T-helper 1 cell (primary cell): ENCODE measurements at places on chromosomes 3 and 15.

DNA sequence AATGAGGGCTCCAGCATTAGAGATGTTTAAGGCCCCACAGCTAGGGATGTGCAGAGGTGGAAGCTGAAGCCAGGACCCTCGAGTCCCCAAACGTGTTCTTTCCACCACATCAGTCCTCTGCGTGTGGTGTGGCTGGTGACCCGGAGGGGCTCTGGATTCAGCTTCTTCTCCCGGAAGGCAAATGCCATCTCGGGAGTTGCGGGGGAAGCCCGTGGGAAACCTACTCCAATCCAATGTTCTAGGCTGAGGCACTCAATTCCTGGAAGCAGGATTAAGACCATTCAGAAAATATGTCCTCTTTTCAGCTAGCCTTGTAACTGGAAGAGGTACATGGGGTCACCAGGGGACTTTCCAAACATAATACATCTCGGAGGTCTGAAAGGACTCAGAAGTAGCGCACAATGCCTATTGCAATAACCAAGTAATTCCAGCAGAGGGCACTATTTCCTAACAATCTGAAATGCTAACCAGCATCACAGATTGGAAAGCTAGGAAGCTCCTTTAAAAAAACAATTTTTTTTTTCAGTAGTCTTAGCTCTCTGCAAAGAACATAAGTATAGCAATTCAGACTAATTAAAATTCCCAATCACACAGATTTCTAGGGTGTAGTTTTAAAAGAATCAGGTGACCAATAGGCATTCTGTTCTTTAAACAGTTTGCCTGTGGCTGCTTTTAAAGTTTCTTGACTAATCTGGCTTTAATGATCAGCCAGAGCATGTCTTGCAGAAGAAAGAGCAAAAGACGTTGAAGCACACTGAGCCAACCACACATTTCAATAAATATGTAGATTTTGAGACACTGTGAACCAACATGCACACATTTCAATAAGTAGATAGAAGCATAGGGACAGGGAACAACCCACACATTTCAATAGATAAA, 36.1 kb downstream of the BNC1 start:
- peak; percentile 1 for DNase-seq

GRCh38 chr3:139772539-139773500, 95.0 kb upstream of the NMNAT3 start:
- DNase-seq = no peak

DNA sequence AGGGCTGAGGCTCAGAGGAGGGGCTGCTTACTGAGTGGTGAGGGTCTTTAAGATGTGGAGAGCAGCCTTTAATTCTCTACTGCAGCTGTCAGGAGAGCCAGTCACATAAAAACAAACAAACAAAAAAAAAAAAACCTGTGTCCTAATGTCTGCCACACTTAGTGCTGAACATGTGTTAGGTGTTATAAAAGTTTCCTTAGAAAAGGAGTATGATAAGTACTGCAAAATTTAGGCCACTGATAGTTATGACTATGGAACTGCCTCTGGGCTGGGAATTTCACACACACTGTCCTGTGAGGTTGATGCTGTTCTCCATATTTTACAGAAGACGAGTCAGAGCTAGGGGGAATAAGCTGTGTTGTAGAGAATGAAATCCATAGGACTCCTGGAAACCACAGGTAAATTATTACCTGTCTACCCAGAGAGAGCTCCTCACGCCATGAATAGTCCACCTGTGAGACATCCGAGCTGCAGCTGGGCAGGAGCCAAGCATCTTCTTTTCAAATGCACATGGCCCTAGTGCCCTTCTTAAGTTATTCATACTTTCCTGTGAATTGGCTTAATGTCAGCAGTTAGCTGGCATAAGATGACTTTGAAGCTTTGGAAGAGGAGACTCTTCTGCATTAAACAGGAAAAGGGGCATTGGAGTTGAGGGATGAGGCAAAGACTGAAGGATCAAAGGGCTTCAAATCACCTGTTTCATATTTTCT, 34.5 kb upstream of the SKOR1 start:
- DNase-seq = no peak

GRCh38 chr3:39972508-39972907, 163.1 kb downstream of the MYRIP start:
- DNase-seq = no peak

GRCh38 chr15:83610132-83610531, 43.8 kb upstream of the ADAMTSL3 start:
- DNase-seq = no peak

DNA sequence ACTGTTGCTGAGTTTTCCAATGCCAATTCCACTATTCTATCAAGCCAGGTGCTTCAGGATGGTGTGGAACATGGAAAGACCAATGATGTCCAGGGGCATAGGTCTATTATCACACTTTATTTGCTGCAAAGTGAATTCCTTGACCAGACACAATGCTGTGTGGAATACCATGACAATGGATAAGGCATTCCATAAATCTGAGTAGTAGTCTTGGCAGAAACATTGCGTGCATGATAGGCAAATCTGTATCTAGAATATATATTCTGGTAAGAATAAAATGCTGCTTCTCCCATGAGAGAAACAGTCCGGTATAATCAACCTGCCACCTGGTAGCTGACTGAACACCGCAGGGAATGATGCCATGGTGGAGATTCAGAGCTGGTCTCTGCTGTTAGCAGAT, 70.0 kb upstream of the ALDH1A3 start:
- DNase-seq = no peak

DNA sequence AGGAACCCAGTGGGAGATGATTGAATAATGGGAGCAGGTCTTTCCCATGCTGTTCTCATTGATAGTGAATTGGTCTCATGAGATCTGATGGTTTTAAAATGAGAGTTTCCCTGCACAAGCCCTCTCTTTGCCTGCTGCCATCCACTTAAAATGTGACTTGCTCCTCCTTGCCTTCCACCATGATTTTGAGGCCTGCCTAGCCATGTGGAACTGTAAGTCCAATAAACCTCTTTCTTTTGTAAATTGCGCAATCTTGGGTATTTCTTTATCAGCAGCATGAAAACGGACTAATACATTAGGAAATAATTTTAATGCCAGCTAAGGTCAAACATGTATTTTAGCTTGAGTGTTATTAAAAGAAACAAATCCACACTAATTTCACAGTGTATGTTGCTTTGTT, 517.6 kb upstream of the ALCAM start:
- DNase-seq = no peak

DNA sequence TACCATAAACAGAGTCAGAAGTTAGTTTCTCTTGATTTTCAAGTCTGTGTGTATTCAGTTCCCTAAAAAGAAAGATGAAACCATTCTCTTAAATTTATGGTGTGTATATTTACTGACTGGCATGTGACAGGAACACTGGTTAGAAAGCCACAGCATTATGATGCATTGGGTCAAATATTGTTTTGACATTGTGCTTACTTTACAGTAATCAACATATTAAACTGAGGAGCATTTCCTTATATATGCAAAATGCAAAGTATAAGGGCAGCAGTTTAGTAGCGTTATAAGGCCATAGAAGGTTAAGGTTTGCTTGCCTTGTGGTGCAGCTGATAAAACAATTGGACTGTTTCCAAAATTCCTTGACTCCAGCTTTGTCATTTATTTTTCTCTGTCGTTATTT, 72.9 kb downstream of the EPHA3 start:
- DNase-seq = no peak

DNA sequence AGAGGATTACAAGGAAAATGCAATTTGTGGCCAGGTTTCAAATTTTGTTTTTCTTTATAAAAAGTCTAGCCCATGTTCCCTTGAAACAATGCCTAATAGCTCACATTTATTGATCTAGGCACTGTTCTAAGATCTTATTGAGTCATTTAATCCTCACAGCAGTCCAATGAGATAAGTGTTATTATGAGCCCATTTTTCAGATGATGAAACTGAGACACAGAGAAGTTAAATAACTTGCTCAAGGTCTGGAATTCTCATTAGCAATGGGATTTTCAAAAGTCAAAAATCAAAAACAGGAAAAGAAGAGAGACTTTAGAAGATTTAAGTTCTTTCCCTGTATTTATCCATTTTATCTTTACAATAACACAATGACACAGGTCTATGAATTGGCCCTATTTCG, 90.0 kb upstream of the COL6A5 start:
- DNase-seq = no peak

DNA sequence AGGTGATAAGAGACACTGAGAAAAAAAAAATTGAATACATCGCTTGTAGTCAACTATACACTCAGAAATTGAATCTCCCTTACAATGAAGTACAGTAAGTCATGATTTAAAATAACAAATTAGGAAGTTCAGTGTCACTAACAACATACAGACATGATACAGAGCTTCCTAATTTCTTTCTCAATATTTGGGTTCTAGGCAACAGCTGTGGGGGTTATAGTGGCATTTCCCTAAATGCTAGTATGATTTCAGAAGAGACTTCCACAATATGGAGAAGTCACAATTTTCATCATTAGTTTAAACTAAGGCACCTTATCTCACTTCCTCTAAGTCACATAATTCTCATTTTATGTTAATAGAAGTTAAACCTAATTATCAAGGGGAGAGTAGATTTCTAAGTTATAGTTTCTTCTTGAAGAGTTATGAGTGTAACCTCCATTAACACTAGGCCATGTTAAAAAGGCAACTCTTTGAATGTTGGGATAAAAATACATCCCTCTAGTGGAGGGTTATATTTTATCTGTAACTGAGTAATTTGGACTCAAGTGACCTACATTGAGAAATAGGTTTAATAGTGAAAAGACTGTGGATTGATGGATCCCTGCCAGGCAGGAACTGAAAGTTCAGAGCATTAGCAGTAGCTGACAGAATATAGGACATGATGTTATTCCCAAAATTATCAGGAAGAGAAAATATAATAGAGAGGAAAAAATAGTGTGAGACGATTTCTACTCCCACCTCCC, 286.0 kb upstream of the SUCLG2 start:
- no peak for DNase-seq

DNA sequence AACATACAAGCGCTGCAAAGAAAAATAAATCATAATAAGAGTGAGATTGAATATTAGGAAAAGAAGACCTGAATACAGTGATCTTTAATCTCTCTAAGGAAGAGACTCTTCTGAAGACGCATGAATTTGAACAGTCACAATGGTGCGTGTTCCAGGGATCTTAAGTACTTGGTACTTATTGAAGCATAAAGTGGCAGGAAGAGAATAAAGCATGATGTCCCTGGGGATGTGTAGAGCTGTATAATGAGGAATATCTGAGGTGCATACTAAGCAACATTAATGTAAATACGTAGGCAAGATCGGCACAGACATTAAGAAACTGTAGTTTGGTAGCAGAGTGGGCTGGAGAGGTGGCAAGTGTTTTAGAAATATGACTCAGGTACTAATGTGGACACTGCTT, 246.2 kb upstream of the MCTP2 start:
- no peak for DNase-seq

DNA sequence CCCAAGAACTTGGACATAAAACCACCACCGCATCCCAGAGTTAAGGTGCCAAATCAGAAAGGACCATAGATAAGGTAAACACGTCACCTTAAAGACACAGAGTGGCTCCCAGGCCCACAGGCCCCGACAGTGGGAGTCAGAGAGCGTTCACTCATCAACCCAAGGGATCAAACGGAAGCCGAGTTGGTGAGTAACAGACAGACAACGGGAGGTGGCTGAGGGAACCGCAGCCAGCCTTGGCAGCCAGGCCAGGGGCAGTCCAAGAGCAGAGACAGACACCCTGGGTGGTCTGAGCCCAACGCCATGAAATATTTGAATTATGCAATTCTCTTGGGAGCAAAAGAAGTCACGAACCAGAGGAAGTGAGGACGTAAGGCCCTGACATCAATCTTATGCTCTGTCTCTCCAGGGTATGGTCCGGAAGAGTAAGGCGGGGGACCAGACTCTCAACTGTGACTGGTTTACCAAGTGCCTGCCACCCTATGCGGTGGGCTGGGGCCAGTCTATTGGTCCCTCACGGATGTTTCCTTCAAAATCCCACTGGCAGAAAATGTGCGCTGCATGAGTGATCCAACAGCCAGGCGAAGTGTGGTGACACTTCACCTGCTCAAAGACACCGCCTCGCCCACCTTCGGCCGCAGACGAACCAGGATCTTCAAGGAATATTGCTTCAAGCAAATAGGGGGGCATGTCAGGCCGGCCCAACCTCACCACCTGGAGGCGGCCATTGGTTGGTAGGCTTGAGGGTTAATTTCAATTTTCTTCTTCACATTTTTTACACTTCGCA, 34.3 kb downstream of the TMEM44 start:
- no peak for DNase-seq

- no peak for DNase-seq
Observed at GRCh38 chr3:30691944-30692343, 85.5 kb downstream of the TGFBR2 start.

DNA sequence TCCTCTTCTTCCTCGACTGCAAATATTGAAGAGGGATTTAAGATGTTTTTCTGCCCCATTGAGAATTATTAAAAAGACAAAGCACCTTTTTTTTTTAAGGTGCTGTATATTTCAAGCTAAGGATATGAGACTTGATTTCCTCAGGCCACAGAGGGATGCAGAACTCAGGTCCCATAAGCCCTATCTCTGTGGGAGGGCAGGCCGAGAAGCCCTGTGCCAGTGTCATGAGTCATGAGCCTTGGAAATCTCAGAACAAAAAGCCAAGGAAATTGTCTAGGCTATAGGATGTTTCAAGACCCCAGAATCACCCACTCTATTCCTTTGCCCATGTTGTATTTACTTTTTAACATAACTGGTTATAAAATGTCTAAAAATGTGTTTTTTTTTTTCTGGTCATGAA, 7.3 kb downstream of the ESYT3 start:
- DNase-seq = no peak

- DNase-seq = no peak
Observed at GRCh38 chr3:112115161-112115739, 17.8 kb downstream of the GCSAM start.

- DNase-seq = no peak
Observed at GRCh38 chr3:106191913-106192312, 323.1 kb upstream of the CBLB start.

DNA sequence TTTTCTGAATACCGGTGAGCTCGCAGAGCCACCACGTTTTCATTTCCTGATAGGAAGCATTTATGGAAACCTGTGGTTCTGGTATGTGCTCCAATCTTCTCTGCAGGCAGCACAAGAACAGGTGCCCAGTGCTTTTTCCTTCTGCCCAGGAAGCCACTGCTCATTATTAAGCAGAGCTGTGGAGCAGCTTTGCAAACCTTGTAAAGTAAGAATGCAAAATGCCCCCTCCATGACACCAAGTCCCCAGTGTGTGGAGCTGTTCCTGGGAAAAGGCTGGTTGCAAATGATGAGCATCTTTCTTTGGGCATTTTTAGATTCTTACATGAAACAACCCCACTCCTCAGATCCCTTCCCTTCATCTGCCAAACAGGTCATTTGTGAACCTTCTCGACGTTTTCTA, 65.7 kb upstream of the MRPL3 start:
- no peak for DNase-seq

DNA sequence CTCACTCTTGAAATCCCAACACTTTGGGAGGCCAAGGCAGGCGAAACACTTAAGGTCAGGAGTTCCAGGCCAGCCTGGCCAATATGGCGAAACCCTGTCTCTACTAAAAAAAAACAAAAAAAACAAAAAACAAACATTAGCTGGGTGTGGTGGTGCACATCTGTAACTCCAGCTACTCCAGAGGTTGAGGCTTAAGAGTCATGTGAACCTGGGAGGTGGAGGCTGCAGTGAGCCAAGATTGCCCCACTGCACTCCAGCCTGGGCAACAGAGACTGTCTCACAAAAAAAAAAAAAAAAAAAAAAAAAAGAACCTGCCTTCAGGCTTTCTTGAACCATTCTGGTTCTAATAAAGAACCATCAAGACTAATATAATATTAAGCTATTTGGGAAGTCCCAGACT, 16.5 kb downstream of the ARPP19 start:
- DNase-seq = no peak

- DNase-seq = no peak
Observed at GRCh38 chr3:42394579-42395288, 15.7 kb downstream of the LYZL4 start.
